ENCODE measurements at places on chromosomes 7 and 10. TPM values are rescaled to one million over a fixed set of nuclear protein-coding genes. Genes with fewer than 3 reads are reported as not detected.

- no peak for DNase-seq
Observed at GRCh38 chr7:35714862-35715261, 19.9 kb upstream of the HERPUD2 start.

GRCh38 chr10:124655191-124656112 lies 88.7 kb downstream of the FAM53B start:
- no peak for DNase-seq

- no peak for DNase-seq
Observed at GRCh38 chr7:129053938-129054437, 923 bp downstream of the TNPO3 start.

OR6V1 gene
- polyA plus RNA-seq = not detected

HOGA1 gene
- 55.6 TPM for polyA plus RNA-seq

TMEM196 gene
- polyA plus RNA-seq = not detected

CFAP46 gene
- polyA plus RNA-seq = 10.6 TPM
